ENCODE measurements at places on chromosomes 12 and 14.

DNA sequence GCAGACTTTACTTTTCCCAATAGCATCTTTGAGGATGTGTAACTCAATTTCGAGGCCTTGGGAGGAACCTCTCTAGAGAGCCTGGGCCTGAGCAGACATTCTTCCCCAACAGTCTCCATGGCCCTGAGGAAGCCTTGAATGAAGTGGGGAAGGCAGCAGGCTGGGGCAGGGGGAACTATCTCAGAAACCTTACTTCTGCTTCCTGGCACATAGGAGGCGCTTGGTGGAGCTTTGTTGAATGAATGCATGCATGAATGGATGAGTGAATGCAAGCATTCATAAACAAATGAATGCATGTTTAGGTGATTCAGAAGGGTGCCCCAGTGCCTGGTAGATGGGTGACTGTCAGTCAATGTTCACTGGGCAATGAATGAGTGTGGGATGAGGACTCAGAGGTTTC, 58.3 kb downstream of the GALNT16 start:
- no peaks in the 10 kb centered on the region for H3K36me3 ChIP-seq
- no peak overlapping the region for H3K4me3 ChIP-seq
- H3K4me1 ChIP-seq: peaks cover 11% of the 10 kb centered on the region
- no peak overlapping the region for H3K27ac ChIP-seq
- H3K27me3 ChIP-seq: no peaks in the 10 kb centered on the region

- peaks cover 2% of the 10 kb centered on the region for H3K4me1 ChIP-seq
- no peaks in the 10 kb centered on the region for H3K36me3 ChIP-seq
- H3K27me3 ChIP-seq: no peaks in the 10 kb centered on the region
- H3K4me3 ChIP-seq: no peak overlapping the region
- no peak for DNase-seq
Measured at GRCh38 chr14:37544407-37544806, 50.6 kb downstream of the FOXA1 start.

GRCh38 chr12:13961971-13962370, 19.4 kb downstream of the GRIN2B start:
- no peak overlapping the region for H3K27ac ChIP-seq
- no peaks in the 10 kb centered on the region for H3K27me3 ChIP-seq
- no peaks in the 10 kb centered on the region for H3K4me1 ChIP-seq
- no peaks in the 10 kb centered on the region for H3K36me3 ChIP-seq
- no peak overlapping the region for H3K4me3 ChIP-seq

- H3K36me3 ChIP-seq: no peaks in the 10 kb centered on the region
- DNase-seq: peak; percentile 78
- no peaks in the 10 kb centered on the region for H3K27me3 ChIP-seq
- peaks cover 4% of the 10 kb centered on the region for H3K4me1 ChIP-seq
Measured at GRCh38 chr14:67999290-67999689, 179.7 kb downstream of the RAD51B start.

- DNase-seq: no peak
- no peaks in the 10 kb centered on the region for H3K27me3 ChIP-seq
- no peak overlapping the region for H3K27ac ChIP-seq
- H3K4me3 ChIP-seq: no peak overlapping the region
- peaks cover 4% of the 10 kb centered on the region for H3K4me1 ChIP-seq
Measured at GRCh38 chr12:113318900-113319628, 15.8 kb downstream of the SLC8B1 start.

GRCh38 chr14:99793213-99794150, at the start of gene EML1:
Gene EML1 (plus strand): TSS chr14:99793413. CDS start chr14:99793477, 64 bp downstream.
- H3K4me1 ChIP-seq: peaks cover 10% of the 10 kb centered on the region
- H3K27me3 ChIP-seq: no peaks in the 10 kb centered on the region
- H3K4me3 ChIP-seq: peak within 1 kb of the TSS; percentile 91
- DNase-seq: peak; percentile 76
- peaks cover 2% of the 10 kb centered on the region for H3K36me3 ChIP-seq
- H3K27ac ChIP-seq: peak within 1 kb of the TSS; percentile 73
